Left kidney (tissue), 8 donors: ENCODE measurements at places on chromosomes 7 and 10.

- no peak for DNase-seq
Measured at GRCh38 chr7:1005303-1005702, 22.3 kb downstream of the CYP2W1 start.

DNA sequence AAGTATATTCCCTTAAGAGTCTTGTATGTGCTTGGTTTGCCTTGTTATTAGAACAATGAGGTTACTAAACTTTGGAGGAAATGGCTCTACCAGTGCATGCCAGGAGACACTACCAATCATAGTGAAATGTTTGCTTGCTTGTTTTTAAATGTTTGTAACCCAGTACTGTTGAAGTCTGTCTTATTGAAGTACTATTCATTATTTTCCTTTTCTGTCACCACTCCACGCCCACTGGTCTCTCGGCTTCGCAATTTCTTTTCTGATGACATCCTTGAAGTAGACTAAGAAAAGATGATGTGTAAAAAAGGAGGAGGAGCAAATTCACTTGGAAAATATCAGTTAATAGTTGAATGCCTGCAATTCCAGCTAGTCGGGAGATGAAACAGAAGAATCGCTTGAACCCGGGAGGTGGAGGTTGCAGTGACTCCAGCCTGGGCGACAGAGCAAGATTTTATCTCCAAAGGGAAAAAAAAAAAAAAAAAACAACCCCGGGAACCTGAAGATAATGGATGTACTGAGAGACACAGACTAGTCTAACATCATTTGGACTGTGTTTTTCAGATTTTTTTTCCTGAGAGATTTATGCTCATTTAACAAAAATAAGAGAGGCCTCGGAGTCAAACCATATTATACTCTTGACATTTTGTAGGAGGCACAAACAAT is 959.4 kb downstream of the PCDH15 start:
- DNase-seq, result no peak

- no peak for DNase-seq
Measured at GRCh38 chr10:7033031-7033430, 377.8 kb downstream of the SFMBT2 start.

GRCh38 chr10:125343118-125343925 is 183.0 kb upstream of the CTBP2 start:
- DNase-seq, result no peak

DNA sequence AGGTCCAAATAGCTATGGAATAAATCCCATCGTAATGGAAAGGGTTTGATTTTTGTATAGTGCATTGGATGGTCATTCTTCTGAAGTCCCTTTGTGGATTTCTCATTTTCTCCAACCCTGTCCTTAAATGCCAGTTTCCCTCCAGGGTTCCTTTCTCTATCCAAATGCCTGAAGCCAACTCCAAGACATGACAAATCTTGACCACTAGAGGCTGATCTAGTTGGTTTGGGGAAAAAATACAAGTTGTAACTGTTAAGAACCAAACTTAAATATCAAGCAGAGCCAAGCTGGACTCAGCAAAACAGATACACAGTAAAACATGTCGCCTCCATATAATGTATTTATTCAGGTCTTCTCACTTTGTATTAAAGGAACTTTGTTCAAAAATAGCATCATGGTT is 28.7 kb downstream of the FRMD4A start:
- no peak for DNase-seq

DNA sequence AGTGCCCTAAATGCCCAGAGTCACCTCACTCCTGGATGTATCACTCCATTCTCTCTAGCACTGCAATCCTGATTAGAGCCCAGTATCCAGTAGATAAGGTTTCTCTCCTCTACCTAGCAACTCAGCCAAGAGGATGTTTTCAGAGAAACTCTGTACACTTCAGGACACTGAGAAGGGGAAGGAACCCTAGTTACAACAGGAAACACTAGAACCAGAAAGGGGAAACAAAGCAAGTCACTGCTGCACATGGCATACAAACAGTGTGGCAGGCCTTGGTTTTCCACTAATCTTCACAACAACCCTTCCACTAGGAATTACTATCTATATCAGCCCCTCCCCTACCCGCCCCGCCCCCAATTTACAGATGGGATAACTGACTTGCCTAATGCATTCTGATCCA is 1.6 kb downstream of the FAM204A start:
- DNase-seq, result no peak

DNA sequence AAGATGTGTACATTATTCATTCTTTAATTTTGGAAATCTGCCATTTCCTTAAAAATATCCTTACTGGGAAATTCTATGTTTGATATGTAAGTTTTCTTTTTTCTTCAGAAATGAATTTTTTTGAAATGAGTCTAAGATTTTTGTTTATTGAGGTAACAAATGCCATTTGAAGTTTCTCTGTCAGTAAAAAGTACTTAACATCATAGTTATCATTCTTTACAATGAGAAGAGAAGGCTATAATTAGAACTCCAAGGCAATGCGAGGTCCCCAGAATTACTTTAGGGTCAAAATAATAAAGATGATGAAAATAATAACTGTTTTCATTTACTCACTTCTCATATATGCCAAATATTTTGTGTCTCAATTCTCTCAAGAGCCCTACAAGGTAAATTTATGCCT is 37.0 kb upstream of the RHOBTB1 start:
- no peak for DNase-seq

DNA sequence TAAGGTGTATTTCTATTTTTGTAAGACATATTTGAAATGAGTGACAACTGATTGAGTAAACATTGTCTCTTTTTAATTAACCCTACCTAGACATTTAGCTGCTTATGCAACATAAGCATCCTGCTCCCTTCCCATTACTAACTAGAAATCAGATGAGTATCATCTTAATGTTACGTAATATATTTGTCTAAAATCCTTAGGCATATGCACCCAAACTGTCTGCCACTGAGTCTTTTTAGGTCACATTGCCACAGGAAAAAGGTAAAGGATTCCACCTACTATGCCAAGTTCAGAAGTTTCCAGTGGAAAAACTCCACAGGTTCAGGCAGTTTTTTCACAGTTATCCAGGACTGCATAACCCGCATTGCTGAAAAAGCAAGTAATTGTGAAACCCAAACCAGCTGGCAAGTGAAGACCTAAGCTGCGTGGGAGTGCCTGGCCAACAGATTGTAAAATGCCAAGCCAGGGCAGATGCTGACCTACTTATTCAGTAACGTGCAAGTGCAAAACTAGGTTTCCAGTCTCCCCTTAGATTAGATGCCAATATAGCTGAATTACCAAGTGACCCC is 983.7 kb downstream of the GATA3 start:
- no peak for DNase-seq

DNA sequence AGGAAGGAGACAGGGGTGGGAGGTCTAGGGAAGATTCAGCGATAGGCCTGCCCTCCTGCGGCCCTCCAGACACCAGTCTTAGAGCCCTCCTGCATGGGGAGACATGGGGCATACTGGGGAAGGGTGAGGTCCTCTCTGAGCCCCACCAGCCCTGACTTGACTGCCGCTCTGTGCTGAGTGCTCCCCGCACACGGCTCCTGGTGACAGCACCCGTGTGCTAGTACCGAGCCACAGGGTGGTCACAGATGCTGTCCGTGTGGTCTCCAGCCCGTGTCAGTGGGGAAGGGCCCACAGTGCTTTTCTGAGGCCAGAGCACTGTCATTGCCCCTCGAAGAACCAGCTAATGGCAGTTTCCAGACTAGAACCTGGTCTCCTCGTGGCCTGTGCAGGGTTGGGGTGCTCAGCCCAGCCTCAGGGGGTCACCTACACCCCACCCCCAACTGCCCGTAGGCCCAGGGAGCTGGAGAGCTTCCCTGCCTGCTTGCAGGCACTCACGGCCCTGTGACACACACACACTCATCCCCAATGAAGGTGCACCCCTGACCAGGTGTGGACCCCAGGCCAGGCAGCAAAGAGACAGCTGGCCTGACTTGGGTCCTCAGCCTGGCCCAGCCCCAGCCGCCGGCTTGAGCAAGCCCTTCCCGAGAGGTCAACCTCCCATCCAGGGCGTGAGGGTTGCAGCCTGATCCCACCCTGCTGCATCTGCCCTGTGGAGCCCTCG is 86.0 kb upstream of the RET start:
- no peak for DNase-seq

- DNase-seq, result no peak
Measured at GRCh38 chr10:92822060-92822634, 26.2 kb upstream of the EXOC6 start.

- no peak for DNase-seq
Measured at GRCh38 chr10:126058104-126058503, 161.7 kb downstream of the FANK1 start.

GRCh38 chr7:28458732-28459131 is 46.4 kb downstream of the CREB5 start:
- no peak for DNase-seq

DNA sequence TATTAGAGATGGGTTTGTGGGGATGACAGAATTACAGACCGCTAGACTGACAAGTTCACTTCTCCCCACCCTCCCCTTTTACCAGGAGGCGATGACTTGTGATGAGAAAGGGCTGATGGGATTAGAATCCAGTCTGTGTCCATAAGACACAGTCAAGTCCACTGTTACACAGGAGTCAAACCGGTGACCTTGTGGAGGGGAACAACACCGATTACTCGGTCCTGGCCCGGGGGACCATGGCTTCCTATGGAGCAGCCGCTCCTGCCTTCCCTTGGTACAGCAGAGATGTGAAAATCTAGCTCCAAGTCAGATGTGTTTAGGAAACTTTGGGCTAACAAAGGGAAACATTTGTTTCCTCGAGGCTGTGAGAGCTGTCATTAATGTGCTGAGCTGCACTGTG is 105.5 kb downstream of the ACTR3B start:
- DNase-seq, result no peak

GRCh38 chr7:55730197-55730596 is 132.4 kb downstream of the SEPTIN14 start:
- DNase-seq, result no peak

GRCh38 chr10:74234569-74234968 is 83.5 kb downstream of the ADK start:
- no peak for DNase-seq

- no peak for DNase-seq
Measured at GRCh38 chr7:134502463-134503371, 24.6 kb upstream of the AKR1B10 start.

- DNase-seq, result no peak
Measured at GRCh38 chr10:13915710-13916109, 328.9 kb downstream of the PRPF18 start.

DNA sequence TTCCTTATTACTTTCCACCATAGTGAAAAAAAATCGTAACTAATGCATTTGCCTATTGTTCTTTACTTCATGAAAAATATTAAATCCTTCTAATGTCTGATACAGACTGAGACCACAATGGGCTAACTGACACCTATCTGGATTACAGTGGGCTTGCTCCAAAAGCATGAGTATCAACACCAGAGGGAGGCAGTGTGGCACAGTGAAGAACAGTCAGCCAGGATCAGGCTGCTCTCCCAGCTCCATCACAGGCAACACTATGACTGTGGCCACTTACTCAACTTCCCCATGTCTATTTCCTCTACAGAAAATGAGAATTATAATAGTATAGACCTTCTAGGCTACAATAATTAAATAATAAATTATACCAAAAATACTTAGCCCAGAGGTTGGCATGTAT is 97.2 kb downstream of the SLC25A13 start:
- DNase-seq, result no peak

DNA sequence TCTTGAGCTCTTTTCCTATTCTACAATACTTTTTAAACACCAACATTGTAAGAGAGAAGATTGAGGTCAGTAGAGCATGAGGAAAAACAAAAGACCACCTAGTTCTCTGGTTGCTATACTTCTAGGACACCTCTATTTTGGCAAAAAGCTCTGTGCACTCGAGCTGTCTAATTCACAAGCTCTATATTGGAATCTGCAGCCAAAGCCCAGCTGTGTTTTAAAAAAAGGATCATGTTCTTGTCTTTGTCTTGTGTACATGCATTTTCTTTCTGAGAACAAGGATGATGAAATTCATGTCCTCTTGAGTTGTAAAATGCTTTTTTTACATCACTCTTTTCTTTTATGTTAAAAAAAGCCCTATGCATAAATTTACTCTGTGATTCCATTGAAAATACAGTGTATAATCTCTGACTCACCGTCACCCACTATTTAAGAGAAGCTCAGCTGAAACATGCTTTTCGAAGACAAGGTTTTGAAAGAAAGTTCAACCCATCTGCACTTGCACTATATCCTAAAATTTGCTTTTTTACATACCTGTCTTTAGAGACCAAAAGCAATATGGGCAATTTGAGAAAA is 215.5 kb upstream of the VSTM2A start:
- DNase-seq, result no peak

- no peak for DNase-seq
Measured at GRCh38 chr7:111771638-111772037, 209.3 kb upstream of the IMMP2L start.

DNA sequence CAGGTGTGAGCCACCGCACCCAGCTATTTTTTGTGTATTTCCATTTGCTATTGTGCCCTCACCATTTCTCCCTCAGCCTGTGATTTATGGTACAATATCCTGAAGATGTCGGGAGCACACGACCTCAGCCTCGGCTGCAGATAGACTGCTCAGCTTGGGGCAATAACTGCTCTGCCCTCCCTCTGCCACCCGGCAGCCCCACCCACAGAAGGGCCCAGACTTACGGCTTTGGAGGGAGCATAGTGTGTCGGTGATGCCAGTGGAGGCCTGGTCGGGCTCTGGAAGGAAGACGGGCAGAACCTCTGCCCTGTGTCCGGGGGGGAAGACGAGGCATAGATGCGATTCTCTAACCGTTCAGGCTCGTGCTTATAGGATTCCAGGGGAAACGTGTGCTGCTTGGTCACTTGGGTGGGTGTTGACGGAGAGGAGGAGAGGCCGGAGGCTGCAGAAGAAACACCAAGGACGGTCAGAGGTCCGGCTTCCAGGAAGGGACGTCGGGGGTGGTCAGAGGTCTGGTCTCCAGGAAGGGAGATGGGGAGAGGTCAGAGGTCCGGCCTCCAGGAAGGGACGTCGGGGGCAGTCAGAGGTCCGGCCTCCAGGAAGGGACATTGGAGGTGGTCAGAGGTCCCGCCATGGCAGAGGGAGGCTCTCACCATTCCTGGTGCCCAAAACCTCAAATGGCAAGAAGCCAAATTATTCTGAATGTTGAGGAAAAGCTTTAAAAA is 155.7 kb upstream of the RHEB start:
- no peak for DNase-seq

- DNase-seq, result no peak
Measured at GRCh38 chr10:98649170-98649569, 202.4 kb upstream of the HPS1 start.

DNA sequence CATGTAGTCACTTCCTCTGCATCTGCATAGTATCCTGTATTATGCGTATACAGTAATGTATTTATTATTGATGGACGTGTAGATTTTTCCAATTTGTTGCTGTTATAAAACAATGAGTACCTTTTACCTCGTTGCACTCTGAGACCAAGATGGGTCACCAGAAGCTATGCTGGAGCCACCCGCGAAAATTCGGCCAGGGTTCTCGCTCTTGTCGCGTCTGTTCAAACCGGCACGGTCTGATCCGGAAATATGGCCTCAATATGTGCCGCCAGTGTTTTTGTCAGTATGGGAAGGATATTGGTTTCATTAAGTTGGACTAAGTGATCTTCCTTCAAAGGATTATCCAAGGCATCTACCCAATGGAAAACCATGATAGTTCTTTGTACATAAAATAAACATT is 1.0 kb downstream of the PSMC2 start:
- no peak for DNase-seq

GRCh38 chr10:31099664-31100063 is 68.0 kb upstream of the ZNF438 start:
- no peak for DNase-seq

GRCh38 chr10:61662794-61663259 is at the start of gene CABCOCO1:
Gene CABCOCO1 (plus strand): TSS chr10:61662929. CDS start chr10:61662973, 44 bp downstream.
- DNase-seq, result peak; percentile 76
